Esophagus muscularis mucosa (tissue), 4 donors: ENCODE measurements at places on chromosomes 16 and 17.

- H3K36me3 ChIP-seq, result no peaks in the 10 kb centered on the region
- H3K27ac ChIP-seq, result no peak overlapping the region
- H3K4me1 ChIP-seq, result peaks cover 19% of the 10 kb centered on the region
- no peak for DNase-seq
- no peak overlapping the region for H3K4me3 ChIP-seq
Observed at GRCh38 chr17:63295288-63295687, 150.8 kb downstream of the CYB561 start.

GRCh38 chr16:73089420-73089819, 41.5 kb upstream of the ZFHX3 start:
- DNase-seq, result no peak
- peaks cover 11% of the 10 kb centered on the region for H3K4me1 ChIP-seq
- no peaks in the 10 kb centered on the region for H3K27me3 ChIP-seq
- no peak overlapping the region for H3K27ac ChIP-seq
- H3K36me3 ChIP-seq, result no peaks in the 10 kb centered on the region
- no peak overlapping the region for H3K4me3 ChIP-seq

GRCh38 chr17:80034791-80035686, 633 bp downstream of the TBC1D16 start:
- no peaks in the 10 kb centered on the region for H3K27me3 ChIP-seq
- no peak for DNase-seq
- H3K4me1 ChIP-seq, result peaks cover 22% of the 10 kb centered on the region
- peak overlapping the region; percentile 86 for H3K4me3 ChIP-seq

- no peaks in the 10 kb centered on the region for H3K4me1 ChIP-seq
- H3K4me3 ChIP-seq, result no peak overlapping the region
- H3K27ac ChIP-seq, result no peak overlapping the region
Observed at GRCh38 chr17:33183487-33184026, 109.5 kb downstream of the ASIC2 start.

DNA sequence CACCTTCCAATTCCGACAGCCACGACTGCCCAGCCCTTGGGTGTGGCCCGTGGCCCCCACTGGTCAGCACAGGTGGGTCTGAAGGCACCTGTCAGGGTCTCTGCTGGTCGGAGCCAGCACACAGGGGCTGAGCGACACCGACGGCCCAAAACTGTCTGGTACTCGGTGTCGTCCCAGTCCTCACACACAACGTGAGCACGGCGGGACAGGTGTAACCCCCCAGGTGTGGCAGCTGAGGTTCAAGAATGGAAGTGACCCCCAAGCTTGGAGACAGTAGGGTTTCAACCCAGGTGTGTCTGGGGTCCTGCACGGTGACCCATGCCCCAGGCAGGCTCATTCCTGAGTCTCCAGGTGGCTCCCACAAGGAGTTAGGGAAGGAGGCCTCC, 1.0 kb downstream of the GALNS start:
- peaks cover 49% of the 10 kb centered on the region for H3K4me1 ChIP-seq
- DNase-seq, result no peak
- no peaks in the 10 kb centered on the region for H3K27me3 ChIP-seq
- peak overlapping the region; percentile 79 for H3K27ac ChIP-seq
- peak overlapping the region; percentile 86 for H3K4me3 ChIP-seq
